ENCODE measurements at places on chromosomes 4 and X. TPM values are rescaled to one million over a fixed set of nuclear protein-coding genes. Genes with fewer than 3 reads are reported as not detected.

GUCY1B1 gene
- polyA plus RNA-seq: 17.3 TPM

KLHL4 gene
- polyA plus RNA-seq: 11.6 TPM

GRPEL1 gene
- 30.1 TPM for polyA plus RNA-seq

CFAP47 gene
- polyA plus RNA-seq: not detected

CFAP299 gene
- polyA plus RNA-seq: 0.23 TPM
